ENCODE measurements at places on chromosomes 12 and 14.

DNA sequence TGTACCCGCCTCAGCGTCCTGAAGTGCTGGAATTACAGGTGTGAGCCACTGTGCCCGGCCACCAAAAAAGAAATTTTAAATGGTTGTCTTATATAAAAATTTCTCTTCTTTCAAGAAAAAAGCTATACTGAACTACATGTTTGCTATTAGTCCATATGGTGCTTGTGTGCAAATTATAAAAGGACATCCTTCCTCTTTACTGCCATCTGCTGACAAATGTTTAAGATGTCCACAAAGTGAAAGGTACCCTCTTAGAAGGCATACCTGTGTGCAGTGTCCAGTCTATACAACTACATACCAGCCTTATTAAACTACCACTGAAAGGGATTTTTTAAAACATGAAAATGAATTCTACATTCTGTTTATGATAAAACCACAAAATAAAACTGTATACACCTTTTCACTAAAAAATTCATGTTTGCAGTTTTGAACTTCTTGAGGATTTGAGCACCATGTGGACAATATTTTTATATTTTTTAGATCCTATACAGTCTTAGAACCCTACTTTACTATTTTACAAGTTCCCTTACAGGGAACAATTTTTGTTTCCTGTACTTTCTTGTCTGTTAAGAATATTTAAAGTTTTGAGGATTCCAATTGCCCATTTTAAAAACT lies 32.8 kb upstream of the TOMM20L start:
- DNase-seq = peak; percentile 72

DNA sequence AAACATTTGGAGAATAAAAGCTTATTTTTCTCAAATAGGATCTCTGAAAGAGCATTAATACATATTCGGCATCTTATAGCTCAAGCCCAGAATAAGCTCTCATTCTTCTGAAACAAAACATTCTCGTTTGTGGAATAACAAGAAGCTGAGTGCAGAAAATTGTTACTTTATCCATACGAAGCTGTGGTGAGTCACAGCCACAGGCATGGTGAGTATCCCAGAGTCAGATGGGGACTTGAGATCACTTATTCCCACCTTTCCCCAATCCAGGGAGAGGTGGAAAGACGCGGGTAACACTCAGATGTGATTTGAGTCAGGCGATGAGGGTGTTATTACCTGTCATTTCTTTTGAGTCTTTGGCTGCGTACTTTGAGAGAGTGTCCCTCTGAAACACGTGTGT lies 214.6 kb upstream of the TMEM132C start:
- no peak for DNase-seq

GRCh38 chr14:55449116-55449515 lies 8.7 kb upstream of the TBPL2 start:
- DNase-seq = no peak

DNA sequence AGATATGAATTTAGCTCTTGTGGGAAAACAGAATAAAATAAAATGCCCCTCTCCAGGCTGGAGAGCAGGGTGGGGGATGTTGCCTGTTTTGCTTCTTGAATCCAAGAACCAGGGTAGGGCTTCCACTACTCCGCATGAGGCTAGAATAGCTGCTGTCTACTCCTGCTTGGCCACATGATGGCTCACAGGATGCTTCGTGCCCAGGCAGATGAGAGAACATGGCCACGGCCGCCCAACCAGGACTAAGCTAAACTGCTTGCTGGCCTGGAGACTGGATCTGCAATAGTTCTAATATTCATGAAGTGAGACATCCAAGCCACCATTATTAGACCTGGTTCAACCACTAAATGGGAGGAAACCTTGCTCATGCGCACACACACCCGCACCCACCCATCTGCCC lies 122.2 kb upstream of the METAP2 start:
- no peak for DNase-seq

- DNase-seq = no peak
Observed at GRCh38 chr14:32820682-32821081, 118.0 kb upstream of the NPAS3 start.

GRCh38 chr14:42214981-42215491 lies 608.4 kb downstream of the LRFN5 start:
- DNase-seq = peak; percentile 9

DNA sequence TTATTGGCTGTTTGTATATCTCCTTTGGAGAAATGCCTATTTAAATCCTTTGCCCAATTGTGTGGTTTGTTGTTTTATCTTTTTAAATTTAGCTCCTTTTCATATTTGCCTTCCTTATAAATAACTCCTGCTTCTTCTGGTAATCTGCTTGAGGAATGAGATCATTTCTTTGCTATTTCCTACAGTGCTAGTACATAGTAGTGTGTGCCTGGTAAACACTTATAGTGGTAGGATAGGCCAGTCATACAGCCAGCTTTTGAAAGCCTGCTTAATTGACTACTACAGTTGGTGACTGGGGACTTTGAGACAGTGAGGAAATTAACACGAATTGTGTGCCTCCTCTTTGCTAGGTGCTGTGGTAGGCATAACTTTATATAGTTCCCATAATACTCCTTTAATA lies 68.7 kb downstream of the BORCS5 start:
- DNase-seq = no peak

DNA sequence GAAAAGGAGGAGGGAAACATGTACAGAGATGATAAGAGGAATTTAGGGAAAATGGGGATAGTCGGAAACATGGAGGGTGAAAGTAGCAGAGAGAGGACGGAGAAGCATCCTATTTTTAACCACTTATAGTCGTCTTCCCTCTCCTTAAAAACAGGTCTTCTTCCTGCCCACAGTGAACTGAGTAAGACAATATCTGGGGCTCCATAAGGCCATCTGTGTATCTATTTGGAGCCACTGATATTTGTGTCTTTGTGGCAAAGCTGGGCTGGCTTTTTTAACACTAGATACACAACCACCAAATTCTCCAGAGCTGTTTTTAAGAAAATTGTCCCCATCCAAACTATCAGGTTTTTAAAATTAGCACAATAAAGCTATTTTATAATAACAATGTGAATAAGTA lies 109.5 kb upstream of the RAP1B start:
- DNase-seq = no peak

GRCh38 chr14:24376448-24377070 lies 8.6 kb downstream of the NFATC4 start:
- peak; percentile 23 for DNase-seq

DNA sequence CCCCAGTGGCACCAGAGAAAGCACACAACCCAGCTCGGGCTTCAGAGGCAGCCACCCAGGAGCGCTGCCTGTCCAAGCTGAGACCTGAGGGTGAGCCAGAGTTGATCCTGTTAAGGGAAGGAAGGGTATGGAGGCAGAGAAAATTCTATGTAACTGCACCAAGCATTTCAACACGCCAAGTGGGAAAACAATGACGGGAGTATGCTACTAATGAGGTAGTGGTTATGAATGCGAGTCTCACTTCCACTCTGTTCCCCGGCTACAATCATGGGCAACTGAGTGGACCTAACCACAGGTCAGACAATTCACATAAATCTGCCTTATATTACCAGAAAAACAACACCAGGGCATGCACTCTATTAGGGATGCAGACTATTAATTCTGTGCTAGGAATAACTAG lies 9.9 kb downstream of the ATG14 start:
- DNase-seq = no peak

GRCh38 chr12:63093084-63093483 lies 57.9 kb downstream of the AVPR1A start:
- DNase-seq = no peak

- DNase-seq = peak; percentile 37
Observed at GRCh38 chr12:124464062-124464461, 103.3 kb downstream of the NCOR2 start.

GRCh38 chr12:24760162-24760561 lies 188.7 kb downstream of the BCAT1 start:
- peak; percentile 57 for DNase-seq

- DNase-seq = no peak
Observed at GRCh38 chr12:26239122-26239851, 43.9 kb downstream of the SSPN start.

- DNase-seq = no peak
Observed at GRCh38 chr14:97212399-97212798, 415.2 kb downstream of the VRK1 start.

DNA sequence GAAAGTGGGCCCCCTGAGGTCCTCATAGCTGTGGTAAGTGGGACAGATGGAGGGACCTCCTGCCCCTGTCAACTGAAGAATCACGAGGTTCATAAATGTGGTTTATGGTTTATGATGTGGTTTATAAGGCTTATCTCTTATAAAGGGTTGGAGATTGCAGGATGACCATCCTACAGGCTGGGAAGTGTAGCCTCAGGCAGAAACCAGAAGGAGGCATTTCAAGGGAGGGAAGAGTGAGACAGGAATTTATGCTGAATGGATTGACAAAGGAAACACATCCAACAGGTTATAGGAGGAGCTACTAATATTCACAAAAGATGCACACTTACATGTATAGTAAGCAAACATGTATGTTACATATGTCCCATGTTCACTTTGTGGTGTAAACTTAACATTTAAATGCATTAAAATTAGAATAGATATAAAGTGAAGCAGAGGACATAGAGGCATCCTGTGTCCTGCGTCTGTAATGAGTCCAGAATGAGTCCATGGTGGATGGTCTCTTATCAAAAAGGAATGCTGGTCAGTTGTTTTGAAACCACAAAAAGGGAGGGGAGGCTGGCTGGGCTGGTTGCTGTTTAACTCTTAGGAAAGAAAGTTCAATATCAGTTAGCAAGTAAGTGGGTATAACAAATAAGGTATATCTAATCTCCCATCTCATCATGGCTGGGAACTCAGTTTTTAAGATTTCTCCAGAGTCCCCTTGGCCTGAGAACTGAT lies 149.0 kb upstream of the RMST start:
- DNase-seq = no peak

DNA sequence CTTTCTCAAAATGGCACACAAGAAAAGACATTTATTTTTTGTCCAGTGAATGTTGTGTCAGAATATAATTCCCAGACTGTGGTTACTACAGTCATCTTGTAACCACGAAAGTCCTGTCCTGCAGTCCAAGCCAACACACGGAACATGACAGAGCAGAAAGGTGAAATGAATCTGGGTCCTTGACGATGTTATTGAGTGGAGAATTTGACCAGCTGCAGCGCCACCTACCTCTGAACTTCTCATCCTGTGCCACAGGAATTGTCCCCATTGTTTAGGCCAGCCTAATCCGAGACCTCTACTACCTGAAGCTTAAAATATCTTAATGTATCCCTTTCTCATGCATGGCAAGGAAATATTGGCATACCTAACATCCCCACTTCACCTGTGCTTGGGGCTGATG lies 64.1 kb upstream of the OTX2 start:
- DNase-seq = no peak

GRCh38 chr14:90429754-90430153 lies 32.9 kb downstream of the CALM1 start:
- DNase-seq = no peak

- DNase-seq = no peak
Observed at GRCh38 chr12:38638401-38638800, 267.0 kb downstream of the CPNE8 start.

- no peak for DNase-seq
Observed at GRCh38 chr12:108720757-108721514, 10.4 kb downstream of the CORO1C start.

DNA sequence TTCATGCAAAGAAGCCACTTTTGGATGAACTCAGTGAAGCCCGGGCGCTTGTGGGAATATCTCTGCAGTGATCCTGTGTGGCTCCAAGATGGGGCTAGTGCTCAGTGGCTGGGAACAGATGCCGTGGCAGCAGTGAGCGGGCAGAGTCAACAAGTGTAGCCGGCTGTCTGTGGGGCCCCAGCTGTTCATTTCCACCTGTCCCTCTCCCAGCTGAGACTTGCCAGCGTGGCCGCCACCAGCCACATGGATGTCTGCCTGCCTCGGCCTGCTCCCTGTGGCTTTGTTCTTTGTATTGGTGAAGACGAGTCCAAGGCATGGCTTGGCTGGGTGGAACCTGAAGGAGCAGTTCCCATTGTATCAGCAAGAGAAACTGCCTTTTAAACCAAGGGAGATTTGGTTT lies 77.3 kb downstream of the NOS1 start:
- DNase-seq = peak; percentile 26

GRCh38 chr12:63319386-63319785 lies 168.4 kb upstream of the AVPR1A start:
- no peak for DNase-seq

- DNase-seq = peak; percentile 13
Observed at GRCh38 chr12:111367661-111368221, 1.2 kb downstream of the PHETA1 start.

GRCh38 chr12:2382370-2383155 lies 329.8 kb downstream of the CACNA1C start:
- DNase-seq = peak; percentile 62

DNA sequence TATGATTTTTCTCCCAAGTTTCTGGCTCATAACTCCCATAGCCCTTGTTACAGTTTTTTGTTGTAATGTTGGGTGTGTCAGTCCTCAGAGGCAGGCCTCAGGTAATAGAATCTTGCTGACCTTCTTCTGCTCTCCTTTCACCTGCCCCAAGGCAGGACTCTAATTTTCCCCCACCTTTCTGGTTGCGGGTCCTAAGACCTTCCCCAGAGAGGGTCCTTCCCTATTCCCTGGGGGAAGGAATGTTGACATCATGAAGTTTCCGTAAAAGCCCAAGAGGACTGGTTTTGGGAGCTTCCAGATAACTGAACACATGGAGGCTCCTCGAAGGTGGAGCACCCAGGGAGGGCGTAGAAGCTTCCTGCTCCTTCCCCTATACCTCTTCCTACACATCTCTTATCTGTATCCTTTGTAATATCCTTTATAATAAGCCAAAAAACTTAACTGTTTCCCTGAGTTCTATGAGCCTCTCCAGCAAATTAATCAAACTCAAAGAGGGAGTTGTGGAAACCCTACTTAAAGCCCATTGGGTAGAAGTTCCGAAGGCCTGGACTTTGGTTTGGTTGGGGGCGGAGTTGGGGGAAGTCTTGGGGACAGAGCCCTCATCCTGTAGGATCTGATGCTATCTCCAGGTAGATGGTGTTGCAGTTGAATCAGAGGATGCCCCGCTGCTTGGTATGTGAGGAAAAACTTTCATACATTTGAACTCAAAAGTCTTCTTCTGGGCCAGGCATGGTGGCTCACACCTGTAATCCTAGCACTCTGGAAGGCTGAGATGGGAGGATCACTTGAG lies 9.0 kb upstream of the TMED10 start:
- no peak for DNase-seq

DNA sequence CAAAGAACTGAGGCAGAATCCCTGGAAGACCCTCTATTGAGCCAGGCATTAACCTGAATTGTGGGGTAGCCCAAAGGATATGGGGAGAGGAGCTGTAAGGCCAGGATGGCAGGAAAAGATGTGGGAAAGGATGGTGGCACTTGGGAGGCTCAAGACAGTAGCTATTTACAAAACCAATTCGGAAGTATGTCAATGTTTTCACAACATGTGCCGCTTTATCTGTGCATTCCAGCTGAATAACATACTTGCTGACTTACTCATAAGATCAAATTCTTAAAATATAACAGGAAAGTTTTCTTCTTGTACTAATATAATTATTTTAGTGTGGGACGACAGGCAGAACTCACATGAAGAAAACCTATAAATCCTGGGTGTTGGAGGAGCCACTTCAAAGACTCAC lies 10.6 kb downstream of the BBS10 start:
- no peak for DNase-seq

DNA sequence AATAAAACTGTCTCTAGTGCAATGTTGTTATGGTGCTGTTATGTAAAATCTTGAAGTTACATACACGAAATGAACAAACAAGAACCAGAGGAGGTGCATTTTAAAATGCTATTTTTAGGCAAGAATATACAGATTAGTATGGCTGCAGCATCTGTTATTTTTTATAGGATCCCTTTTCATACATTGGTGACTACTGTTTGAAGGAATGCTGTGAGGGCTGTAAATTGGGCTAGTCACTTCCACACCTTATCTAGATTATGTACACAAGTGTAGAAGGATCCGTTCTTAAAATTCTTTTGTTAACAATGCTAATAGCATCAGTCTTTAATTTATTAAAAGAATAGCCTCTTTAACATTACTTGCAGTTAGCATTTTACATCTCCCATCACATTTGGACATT lies 284.3 kb upstream of the MDGA2 start:
- no peak for DNase-seq
